Immature natural killer cell (primary cell): ENCODE measurements at places on chromosomes 5 and 9. TPM values are rescaled to one million over a fixed set of nuclear protein-coding genes. Genes with fewer than 3 reads are reported as not detected.

GRCh38 chr5:133113331-133114061, 61.7 kb downstream of the HSPA4 start:
- DNase-seq, result no peak

DNA sequence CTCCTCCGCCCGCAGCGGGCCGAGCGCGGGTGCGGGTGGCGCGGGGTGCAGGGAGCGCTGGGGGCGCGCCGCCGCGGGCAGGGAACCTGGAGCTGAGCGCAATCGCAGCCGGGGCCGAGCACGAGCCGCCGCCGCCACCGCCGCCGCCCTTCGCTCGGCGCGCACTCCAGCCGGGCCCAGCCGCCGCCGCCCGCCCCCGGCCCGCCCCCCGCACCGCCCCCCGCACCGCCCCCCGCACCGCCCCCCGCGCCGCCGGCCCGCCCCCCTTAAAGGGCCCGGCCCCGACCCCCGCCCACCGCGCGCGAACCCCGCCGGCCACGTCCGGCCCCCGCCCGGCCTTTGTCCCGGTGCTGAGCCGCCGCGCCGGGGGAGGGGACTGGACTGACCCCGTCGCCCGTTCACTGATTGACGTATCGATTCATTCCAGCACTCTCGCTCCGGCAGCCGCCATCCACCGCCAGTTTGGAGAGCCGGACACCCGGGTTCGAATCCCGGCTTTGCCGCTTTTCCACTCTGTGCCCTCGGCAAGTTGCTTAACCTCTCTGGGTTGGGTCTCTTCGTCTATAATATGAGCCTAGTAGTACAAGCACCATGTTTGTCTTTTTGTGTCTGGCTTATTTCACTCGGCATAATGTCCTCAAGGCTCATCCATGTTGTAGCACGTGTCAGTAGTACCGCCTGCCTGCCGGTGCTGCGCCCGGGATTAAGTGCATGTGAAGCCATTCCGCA, at the start of gene SH3PXD2B:
TSS of gene SH3PXD2B (minus strand) at position 168 of the 729 bp plus-strand sequence. CDS start 173 bp downstream, outside the sequence.
- no peak for DNase-seq

GRCh38 chr5:150065346-150065745, 21.0 kb downstream of the CSF1R start:
- DNase-seq, result no peak

DNA sequence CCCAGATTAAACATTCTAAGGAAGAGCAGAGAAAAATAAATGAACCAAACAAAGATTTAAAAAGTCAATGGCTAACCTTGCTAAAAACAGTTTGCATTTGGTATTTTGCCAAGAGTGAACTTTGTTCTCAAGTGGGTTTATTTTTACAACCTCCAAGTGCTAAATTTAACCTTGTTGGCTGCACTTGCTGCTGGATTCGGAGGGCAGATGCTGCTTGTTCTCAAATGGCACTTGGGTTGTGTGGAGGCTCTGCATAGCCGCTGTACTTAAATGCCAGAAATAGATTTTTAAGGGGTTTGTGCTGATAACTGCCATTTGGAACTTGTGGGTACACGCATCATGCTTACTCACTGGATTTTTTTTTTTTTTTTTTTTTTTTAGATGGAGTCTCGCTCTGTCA, 13.3 kb upstream of the SPATA24 start:
- DNase-seq, result no peak

DNA sequence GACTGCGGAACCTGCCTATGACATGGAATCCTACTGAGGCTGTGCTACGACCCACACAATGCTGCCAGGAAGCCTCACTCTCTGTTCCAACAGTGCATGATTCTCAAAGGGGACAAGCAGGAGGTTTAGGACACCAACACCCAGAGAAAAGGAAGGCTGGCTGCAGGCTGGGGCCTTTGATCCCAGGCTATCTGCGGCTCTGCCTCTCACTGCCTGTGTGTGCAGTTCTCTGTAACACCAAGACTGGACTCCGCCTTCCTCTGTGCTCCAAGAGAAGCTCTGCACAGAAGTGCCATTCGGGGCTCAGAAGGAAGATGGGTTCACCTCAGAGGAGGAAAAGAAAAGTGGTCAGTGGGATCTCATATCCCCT, 20.5 kb downstream of the ANKH start:
- no peak for DNase-seq

- DNase-seq, result no peak
These were observed 21.0 kb upstream of the TRIM52 start for GRCh38 chr5:181281984-181282316.

DNA sequence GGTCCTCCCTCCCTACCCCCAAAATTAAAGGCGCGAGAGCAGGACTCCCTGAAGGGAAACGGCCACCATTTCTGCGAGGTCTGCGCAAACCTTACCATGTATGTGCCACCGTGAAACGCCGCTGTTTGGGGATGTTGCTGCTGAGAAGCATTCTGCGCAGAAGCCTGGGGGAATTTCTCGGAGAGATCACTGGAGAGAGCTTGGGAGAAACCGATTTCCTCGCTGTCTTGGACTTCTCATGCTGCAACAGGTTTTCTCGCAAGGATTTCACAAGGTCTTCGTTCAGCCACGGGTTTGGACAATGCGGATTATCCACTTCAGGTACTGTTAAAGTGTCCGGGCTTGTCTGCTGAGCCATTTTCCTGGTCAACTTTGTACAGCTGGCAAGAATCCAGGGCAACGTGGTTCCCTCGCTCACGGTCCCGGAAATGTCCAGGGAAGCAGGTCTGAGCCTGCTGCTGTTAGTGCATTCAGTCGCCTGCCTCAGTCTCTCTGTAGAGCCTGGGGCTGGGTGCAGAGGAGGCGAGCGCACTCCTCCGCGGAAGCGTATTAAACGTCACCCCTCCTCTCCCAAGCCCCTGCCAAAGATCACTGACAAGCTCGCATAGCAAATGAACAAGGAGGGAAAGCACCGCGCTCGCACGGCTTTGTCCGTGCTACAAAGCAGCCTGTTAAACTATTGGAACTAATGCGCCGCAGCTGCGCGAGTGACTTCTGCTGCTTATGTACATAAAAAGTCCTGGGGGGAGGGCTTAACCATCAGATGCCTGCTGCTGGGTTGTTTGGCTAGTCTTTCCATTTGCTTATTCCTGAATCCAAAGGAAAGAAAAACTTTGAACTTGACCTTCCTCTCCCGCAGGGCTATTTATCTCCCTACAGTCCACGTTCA, 125.1 kb downstream of the PDE4D start:
- DNase-seq, result no peak

DNA sequence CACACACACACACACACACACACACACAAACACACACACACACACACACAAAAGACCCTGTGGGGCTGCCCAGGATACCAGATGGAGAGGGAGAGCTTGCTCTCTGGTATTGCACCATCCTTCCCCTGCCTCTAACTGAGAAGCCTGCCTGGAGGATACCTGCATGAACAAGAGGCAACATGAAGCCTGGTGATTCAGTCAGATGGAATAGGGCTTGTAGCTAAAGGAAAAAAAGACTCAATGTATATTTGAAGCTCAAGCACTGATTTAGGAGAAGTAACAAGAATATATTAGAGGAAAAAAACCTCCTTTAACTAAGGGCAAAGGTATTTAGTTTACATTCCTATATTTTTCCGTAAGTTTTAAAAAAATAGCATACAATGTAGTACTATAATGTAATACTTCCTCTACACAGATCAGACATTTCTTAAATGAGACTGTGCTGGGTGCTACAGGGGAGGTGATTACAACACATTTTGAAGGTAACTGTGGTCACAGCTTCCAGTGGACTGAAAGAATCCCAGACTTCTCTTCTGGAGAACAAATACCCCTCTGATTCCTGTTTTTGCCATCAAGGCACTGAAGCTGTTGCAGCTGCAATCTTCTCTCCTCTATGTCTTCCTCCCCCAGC, 169.3 kb downstream of the DCP2 start:
- no peak for DNase-seq

DNA sequence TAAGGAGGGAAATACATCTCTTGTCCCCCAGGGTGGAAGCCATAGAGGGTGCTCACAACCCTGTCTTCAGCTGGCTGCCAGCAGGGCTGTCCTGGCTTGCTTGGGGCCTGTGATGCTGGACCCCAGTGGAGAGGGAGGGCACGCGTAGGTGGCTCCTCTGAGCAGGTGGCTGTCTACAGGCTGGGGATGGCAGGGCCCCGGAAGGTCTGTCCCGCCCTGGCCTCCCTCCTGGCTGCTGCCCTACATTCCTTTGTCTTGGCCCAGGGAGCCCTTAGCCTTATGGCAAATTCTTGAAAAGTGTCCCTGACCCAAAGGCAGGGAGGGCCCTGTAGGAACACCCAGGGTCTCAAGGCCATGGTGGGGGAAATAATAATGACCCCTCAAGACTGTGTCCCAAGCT, 224.4 kb downstream of the HSPA4 start:
- DNase-seq, result no peak

GRCh38 chr9:135240871-135241311, 153.4 kb downstream of the OLFM1 start:
- no peak for DNase-seq

- no peak for DNase-seq
These were observed 37.3 kb downstream of the DMGDH start for GRCh38 chr5:79032031-79032695.

The STXBP1 gene
- polyA plus RNA-seq, result 0.59 TPM

The CDKN2B gene
- 0.40 TPM for polyA plus RNA-seq

The OR1J2 gene
- polyA plus RNA-seq, result not detected

The FRMD3 gene
- polyA plus RNA-seq, result 1.1 TPM

The IRX2 gene
- polyA plus RNA-seq, result not detected

The RNF208 gene
- not detected for polyA plus RNA-seq

The CYLC2 gene
- polyA plus RNA-seq, result not detected

The ADGRD2 gene
- not detected for polyA plus RNA-seq

The ADAMTSL1 gene
- not detected for polyA plus RNA-seq

The BARHL1 gene
- not detected for polyA plus RNA-seq

The C5orf52 gene
- not detected for polyA plus RNA-seq

The BHMT2 gene
- not detected for polyA plus RNA-seq
